ENCODE measurements at places on chromosomes 11 and 22. TPM values are rescaled to one million over a fixed set of nuclear protein-coding genes. Genes with fewer than 3 reads are reported as not detected.

Gene HTR3A
- total RNA-seq: 0.21 TPM

Gene OR52I2
- not detected for total RNA-seq

Gene GLB1L3
- total RNA-seq: 0.52 TPM

Gene CHST1
- not detected for total RNA-seq

Gene HEPHL1
- not detected for total RNA-seq

Gene C11orf16
- total RNA-seq: not detected

Gene FUT4
- 16.2 TPM for total RNA-seq

Gene SORL1
- 216 TPM for total RNA-seq

Gene RIC3
- 27.5 TPM for total RNA-seq

Gene TEX54
- total RNA-seq: 2.4 TPM

Gene PIH1D2
- total RNA-seq: not detected

Gene OR51Q1
- not detected for total RNA-seq

Gene MMP27
- not detected for total RNA-seq

Gene PRODH
- total RNA-seq: not detected

Gene MS4A12
- total RNA-seq: not detected

Gene MPZL3
- total RNA-seq: 16.7 TPM

Gene NLRP6
- 9.7 TPM for total RNA-seq

Gene OR5P2
- total RNA-seq: not detected

Gene PRSS23
- total RNA-seq: 8.3 TPM

Gene FAT3
- total RNA-seq: under 0.01 TPM

Gene SLC5A1
- total RNA-seq: not detected

Gene PKP3
- total RNA-seq: not detected

Gene CRACR2B
- total RNA-seq: 0.84 TPM

Gene EHBP1L1
- 79.1 TPM for total RNA-seq

Gene WT1
- total RNA-seq: not detected

Gene HORMAD2
- total RNA-seq: not detected

Gene INTS4
- total RNA-seq: 63.8 TPM

Gene ZNF408
- 12.1 TPM for total RNA-seq

Gene LTBP3
- total RNA-seq: 25.6 TPM

Gene PYGM
- total RNA-seq: 4.8 TPM
